ENCODE measurements at places on chromosomes 6 and 20.

DNA sequence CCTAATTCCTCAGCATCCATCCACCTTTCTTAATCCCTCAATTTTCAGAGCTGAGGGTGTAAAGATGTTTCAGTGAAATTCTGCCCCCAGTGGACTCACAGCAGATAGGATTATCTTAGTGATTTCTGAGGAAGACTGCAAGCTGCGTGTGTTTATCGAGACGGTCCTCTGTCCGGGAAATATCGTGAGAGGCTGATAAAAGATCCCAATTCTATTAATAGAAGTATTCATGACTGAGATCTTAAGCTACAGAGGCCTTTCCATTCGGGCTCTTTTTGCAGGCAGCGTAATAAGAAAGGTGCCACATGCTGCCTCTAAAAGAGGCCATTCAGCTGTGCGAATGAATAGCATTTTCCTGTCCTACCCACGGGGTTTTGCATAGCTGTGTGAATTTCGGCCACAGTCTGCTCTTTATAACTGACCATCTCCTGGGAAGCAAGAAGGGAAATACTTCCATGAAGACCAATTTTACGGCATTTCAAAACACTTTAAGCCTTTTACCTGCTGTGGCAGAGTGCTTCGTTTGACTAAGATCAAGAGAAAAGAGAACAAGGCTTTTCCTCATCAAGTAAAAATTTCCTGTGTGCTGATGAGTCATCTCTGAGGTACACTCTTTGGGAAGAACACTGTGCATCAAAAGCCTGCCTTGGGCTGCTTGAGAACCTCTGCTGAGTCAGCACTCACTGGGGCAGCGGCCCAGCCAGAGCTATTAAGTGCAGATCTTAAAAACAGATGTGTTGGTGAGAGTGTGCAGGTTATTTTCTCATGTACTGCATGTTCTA, 208.8 kb downstream of the ARHGAP18 start:
- DNase-seq: peak; percentile 86

- no peak for DNase-seq
Measured at GRCh38 chr6:139029470-139030227, 1.1 kb downstream of the ABRACL start.

DNA sequence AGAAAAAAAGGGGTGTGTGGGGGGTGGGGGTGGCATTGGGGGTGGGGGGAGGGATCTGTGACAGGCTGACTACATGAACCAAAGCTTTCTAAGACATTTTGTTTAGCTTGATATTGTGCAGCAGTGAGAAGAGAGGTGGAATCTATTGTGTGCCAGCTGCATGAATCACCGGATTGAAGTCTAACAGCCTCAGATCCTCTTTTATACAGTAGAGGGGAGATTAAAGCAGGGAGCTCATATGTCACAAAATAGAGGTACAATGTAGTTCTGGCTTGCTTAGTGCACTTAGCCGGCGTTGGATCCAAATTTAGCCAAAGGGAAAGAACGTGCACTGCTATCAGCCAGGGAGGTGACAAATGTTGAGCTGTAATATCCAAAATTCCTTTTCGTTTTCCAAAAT, 404.2 kb upstream of the CITED2 start:
- no peak for DNase-seq

GRCh38 chr6:5995949-5996713, 10.6 kb downstream of the NRN1 start:
- no peak for DNase-seq

DNA sequence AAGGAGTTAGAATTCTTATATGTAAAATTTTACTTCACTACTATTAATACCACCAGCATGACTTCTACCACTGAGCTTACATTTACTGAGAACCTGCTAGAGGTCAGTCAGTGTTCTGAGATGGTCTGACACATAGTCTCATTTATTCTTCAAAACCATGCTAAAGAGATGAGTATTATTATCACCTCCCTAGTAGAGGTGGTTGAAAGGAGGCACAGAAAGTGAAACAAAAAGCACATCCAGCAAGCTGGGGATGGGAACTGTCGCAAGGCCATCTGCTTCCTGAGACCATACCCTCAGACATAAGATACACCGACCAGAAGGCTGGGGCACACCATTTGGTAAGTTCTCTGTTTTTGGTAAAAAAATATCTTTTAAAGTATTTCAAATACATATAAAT, 137.7 kb downstream of the INSM1 start:
- DNase-seq: no peak

GRCh38 chr6:121677571-121677970, 242.1 kb downstream of the GJA1 start:
- DNase-seq: no peak

DNA sequence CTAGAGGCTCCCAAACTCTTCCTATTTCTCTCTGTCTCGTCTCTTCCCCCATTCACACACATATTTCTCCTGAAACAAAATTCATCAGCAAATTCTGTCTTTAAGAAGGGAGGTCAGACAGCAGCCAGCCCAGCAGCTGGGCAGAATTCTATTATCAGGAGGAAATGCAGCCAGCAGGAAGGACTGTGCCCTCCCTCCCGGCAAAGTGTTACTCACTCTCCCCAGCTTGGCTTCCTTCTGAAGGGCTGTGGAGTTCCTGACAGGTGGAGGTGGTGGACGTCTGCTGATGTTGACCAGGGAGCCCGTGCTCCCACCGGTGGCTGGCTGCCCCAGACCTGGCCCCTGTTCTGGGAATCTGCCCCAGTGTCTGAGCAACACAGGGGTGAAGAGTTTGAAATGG, 37.3 kb downstream of the KCNB1 start:
- no peak for DNase-seq
